ENCODE measurements at places on chromosomes 2 and 18.
A peak's percentile ranks its signal among the peaks of the same experiment; 100 is the strongest.

- DNase-seq, result no peak
Measured at GRCh38 chr18:7133181-7133580, 15.6 kb upstream of the LAMA1 start.

DNA sequence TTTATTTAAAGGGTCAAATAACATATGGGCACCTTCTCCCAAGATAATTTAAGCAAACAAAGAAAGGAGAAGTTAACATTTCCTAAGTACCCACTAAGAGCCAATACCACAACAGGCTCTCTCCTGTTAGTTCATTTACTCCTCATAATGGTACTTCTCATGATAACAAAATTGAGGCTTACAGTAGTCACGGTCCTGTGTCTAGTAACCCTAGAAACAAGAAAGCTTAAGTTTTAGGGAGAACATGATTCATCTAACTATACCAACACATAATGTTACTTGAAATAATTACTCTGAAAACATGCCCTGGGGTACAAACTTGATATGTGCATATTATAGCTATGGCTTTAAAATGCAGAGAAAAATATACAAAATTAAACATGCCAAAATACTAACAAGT lies 19.8 kb downstream of the IWS1 start:
- DNase-seq, result no peak

DNA sequence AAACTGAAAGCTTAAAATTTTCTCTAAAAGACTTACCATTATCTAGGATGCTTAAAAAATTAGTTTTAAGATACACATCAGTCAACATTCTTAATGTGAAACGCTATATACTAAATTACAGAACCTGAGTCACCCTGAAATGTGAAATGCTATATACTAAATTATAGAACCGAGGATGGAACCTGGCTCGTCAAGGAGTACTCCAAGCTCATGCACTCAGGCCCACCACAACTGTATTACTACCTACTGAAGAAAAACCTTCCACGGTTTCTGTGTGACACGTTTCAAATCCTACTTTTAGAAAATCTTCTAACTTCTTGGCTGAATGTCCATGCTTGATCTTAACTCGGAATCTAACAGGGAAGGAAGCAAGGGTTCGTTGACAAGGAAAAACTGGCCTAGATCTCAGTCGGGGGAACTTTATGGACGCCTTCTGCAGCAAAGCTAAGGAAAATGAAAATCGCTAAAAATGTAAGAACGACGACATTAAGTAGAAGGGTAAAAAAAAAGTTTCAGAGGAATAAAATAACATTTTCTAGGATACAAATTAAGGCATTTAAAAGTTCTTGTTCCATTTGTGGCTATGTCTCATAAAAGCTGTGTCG lies 1.4 kb downstream of the PRKD3 start:
- no peak for DNase-seq

GRCh38 chr2:239318151-239318611 lies 82.6 kb downstream of the HDAC4 start:
- no peak for DNase-seq

DNA sequence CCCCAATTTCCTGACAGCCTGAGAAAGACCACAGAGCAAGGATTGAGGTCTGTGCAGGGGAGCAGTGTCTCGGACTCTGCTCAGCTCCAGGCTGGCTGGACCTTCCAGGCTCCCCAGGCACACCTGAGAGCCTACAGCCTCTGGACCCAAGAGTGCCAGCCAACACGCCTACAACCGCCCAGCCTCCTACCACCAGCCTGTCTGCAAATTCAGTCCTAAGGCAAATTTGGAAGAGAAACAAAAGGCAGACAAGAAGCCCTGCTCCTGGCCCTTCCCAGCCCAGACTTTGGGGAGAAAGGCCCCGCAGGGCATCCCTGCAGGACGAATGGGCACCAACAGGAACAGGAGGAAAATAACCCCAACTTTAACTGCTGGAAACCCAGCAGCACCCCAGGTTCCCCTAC lies 1.9 kb downstream of the HS6ST1 start:
- peak; percentile 52 for DNase-seq

DNA sequence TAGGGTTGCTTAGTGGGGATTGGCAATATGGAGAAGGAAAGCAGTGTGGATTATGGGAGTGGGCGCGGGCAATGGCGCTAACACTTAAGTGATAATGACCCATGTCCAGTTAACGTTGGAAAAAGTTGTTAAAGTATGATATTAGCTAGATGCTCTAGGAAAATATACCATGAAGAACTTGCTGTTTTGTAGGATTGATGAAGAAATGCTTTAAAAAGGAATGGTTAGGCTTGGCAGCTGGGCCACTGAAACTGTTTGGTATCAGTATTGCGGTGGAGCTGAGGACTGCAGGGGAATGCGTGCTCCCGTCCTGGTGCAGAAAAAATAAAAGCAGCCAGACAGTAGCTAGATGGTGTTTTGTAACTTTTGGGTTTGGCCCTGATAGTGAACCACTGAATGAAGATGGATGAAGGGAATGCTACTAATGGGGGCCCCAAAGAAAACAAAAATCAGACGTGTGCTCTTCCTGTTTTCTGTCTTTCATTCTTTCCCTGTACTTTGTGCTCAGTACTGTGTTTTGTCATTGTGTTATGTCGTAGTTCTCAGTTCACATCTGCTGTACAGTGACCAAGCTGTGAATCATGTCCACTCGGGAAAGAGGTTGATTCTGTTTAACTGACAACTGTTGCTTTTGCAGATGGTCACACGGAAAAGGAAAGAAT lies 999 bp downstream of the INSIG2 start:
- no peak for DNase-seq

- DNase-seq, result no peak
Measured at GRCh38 chr2:165582863-165583506, 113.5 kb downstream of the CSRNP3 start.

DNA sequence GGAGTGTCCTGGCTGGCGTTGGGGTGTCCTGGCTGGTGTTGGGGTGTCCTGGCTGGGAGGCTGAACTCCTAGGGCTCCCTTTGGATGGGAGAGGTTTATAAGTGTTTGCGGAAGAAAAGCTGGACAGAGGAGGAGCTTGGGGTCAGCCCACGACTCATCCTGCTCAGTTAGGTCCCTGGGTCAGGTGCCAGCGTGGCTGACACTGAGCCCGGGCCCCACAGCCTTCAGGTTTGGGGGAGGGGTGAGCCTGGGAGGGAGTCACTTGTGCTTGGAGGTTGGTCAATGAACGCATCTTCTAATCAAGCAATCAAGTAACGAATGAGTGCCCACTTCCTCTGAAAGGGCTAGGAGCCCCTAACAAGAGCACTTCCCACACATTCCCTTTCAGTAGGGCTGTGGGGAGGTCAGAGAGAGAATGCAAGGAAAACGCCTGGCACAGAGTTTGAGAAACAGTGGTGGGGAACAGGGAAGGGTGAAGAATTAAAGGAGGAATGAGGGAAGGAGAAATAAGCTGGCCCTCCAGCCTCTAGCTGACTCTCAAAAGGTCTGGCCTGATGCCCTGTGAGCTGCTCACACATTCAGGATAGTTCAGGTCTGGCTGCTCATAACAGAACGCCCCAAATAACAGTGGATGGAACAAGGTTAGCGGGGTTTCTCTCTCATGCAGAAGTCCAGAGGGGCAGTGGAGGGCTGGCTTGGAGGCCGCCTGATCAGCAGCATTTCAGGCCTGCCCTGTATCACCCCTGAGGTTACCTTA lies 670 bp downstream of the KCNIP3 start:
- no peak for DNase-seq

DNA sequence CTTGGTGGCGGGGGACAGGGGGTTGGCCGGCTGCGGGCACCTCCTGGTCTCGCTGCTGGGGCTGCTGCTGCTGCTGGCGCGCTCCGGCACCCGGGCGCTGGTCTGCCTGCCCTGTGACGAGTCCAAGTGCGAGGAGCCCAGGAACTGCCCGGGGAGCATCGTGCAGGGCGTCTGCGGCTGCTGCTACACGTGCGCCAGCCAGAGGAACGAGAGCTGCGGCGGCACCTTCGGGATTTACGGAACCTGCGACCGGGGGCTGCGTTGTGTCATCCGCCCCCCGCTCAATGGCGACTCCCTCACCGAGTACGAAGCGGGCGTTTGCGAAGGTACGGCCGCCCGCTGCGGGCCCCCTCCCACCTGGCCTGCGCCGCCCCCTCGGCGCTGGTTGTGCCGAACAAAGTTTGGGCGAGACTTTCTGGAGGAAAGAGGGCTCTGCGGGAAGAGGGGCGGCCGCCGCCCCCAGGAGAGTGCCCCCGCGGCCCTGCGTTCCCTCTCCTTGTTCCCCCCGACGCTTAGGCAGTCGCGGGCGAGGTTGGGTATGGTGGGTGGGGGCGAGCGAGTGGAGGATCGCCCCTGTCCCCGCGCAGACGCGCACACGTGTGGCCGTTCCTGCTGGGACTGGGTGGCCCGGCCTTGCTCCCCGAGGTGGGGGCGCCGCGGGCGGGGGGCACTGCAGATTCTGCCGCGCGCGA lies 866 bp downstream of the CRIM1 start:
- DNase-seq, result peak; percentile 95

GRCh38 chr2:85788603-85789002 lies 34.8 kb downstream of the ATOH8 start:
- peak; percentile 62 for DNase-seq

DNA sequence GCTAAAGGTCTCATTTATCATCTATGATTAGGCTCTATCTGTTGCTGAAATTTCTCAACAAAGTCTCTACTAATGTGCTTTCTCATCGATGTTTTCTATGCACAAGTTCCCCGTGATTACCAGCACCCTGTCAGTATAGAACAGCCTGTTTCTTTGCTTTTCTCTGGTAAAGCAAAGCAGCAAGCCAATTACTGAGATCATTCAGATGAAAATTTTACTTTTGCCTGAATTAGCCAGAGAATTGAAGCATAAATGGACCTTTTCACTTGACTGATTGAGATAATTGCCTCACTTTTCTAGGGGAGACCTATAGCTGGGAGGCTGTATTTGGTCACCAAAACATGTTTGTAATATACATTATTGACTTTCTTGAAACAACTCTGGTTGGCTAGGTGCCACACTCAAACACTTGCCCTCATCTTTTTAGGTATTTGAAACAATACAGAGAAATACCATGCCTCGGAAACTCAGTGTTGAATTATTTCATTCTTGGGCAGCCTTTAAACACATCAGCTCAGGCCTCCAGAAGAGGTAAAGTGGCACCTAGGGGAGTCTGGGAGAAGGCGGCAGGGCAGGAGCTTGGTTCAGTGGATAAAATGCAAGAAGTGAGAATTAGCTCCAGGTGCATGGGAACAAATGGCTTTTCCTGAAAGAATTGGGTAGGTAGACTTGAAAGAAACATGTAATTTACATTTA lies 96.2 kb downstream of the GALNT3 start:
- DNase-seq, result no peak

- no peak for DNase-seq
Measured at GRCh38 chr2:84918430-84918829, 13.0 kb downstream of the TMSB10 start.

GRCh38 chr2:178485356-178485755 lies 5.1 kb downstream of the PLEKHA3 start:
- no peak for DNase-seq

- no peak for DNase-seq
Measured at GRCh38 chr2:27428978-27429541, 629 bp downstream of the NRBP1 start.

DNA sequence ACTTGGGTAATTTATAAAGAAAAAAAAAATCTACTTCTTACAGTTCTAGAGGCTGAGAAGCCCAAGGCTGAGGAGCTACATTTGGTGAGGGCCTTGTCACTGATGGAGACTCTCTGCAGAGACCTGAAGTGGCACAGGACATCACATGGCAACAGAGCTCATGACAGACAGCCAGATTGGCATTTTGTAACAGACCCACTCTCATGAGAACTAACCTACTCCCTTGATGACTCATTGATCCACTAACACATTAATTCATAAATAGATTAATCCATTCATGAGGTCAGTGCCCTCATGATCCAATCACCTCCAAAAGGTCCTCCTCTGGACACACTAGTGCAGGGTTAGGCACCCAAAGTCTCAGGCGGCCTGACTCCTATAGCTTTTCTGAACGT lies 318.4 kb downstream of the GULP1 start:
- DNase-seq, result no peak

- DNase-seq, result no peak
Measured at GRCh38 chr2:229511524-229511923, 202.8 kb downstream of the DNER start.

DNA sequence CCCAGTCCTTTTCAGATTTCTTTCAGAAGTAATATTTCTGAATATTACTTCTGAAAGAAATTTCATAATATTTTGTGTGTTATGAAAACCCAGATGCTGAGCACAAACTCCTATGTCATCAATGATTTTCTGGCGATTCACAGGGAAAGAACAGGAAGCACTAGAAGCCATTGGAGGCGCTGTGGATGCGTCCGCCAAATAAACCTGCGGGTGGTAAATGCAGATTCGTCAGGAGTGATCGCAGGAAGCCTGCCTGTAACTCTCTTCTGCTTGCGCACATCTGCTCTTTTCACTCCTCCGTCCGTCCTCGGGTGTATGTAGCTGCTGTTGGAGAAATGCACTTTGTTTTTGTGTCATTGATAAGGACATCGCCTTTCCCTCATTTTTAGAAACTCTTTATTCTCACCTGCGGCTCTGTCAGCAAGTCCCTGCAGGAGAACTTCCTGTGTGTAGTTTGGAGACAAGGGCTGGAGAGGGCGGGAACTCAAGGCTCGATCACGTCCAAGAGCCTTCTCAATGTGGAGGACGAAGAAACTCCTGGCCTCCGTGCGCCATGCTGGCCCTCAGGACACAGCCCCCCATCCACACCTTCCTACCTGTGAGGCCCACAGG lies 483.8 kb downstream of the GALR1 start:
- no peak for DNase-seq

GRCh38 chr2:57776916-57777315 lies 269.7 kb upstream of the VRK2 start:
- DNase-seq, result no peak

DNA sequence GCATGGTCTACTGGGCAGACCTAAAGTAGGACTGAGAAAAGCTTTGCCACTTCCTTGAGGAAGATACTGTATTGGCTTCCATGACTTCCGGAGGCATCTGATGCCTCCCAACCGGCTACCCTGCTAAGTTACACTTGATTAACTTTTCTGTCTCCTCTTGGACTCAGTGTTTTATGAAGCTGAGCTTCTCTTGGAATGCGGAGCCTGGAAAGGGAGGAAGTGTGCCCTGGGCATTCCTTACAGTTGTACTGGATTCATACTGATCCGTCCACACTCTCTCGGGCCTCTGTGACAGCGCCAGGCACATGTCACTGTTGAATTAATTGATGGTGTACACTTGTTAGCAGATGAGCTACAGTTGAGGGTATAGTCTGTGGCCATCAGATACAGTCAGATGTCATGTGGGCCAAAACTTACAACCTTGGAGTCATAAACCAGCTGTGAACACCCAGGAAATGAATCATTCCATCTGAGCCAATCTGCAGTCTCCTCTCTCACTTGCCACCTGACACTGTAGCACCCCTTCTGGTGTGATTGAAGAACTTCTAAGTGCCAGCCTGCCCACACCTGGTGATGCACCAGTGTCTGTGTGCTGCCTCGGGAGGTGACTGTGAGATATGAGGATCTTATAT lies 122.5 kb downstream of the FHOD3 start:
- DNase-seq, result no peak

DNA sequence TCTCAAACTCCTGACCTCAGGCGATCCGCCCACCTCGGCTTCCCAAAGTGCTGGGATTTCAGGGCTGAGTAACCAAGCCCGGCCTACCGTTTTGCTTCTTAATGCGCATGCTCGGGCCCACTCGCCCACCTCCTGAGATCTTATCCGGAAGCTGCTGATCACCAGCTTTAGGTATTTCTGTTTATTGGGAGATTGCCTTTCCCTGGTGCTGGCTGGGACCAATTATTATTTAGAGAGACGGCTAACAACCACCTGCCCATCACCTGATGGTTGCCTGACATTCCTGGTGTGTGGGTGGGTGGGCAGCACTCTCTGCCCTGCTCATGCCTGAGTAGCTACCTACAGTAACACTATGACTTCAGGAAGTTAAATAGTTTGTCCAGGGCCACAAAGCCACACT lies 56.3 kb upstream of the ZNF532 start:
- DNase-seq, result no peak

GRCh38 chr2:181183878-181184542 lies 203.6 kb downstream of the UBE2E3 start:
- no peak for DNase-seq

All from chondrocyte (in vitro differentiated cells).